ENCODE measurements at places on chromosomes 6 and 20.

DNA sequence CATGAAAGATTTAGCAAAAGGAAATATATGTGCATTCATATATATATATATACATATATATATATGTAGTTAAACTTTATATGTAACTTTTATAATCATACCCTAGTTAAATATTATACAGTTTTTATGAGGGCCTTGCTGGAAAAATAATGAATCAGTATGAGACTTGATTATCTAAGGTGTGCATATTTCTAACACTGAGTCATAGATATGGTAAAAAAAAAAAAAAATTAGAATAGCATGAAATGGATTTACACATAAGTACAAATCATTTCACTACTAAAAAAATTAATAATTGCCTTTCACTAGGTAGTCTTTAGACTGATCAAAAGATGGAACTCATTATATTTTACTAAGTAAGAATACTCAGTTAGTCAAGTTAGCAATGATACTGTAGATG, 51.3 kb upstream of the DST start:
- no peak for DNase-seq

GRCh38 chr6:154370545-154370944, 13.9 kb upstream of the IPCEF1 start:
- peak; percentile 36 for DNase-seq

GRCh38 chr6:2663123-2663522, 87.6 kb downstream of the MYLK4 start:
- DNase-seq: peak; percentile 30

DNA sequence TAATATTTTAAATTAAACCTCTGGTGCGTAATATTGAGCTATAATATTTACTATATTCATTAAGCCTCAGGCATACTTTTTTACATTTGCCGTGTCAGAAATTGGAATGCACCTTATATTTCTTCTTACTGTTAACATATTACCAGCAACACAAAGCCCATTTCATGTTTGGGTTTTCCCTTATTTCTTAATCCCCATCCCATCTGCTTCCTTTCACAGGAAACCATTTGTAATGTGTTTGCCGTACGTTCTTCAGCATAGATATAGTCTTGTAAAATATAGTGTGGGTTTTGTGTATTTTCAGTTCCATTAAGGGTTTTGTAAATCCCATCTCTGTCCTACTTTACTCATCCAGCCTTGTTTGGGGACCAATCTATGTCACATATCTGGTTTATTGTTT, 6.5 kb downstream of the EYS start:
- no peak for DNase-seq

DNA sequence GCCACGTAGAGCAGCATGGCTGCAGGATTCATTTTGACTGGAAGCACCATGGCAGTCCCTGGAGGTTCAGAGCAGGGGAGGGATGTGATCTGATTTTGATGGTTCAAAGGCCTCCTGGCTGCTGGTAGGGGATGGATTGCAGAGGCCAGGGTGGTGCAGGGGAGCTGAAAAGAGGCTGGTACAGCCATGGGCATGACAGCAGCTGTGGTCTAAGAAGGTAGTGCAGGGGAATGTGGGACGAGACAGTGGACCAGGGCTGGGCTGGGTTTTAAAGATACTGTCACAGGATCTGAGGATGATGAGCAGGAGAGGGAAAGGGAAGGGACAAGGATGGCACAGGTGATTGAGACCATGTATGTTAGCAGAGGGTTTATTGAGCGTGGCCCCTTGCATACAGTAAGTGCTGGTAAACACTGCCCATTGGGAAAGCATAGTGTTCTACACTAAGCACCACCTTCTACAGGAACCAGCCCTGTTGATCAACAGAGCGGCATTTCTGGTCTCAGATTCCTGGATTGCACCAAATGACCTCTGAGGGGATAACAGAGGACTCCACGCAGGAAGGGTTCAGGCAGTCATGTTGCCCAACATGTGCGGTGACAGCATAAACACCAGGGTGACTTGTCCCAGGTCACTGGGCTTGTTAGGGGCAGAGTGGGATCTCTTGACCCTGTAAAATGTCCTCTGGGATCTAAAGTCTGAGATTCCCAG, 14.5 kb upstream of the SIRPA start:
- no peak for DNase-seq

- DNase-seq: no peak
Observed at GRCh38 chr6:133773776-133774175, 115.1 kb upstream of the TCF21 start.

GRCh38 chr6:143429970-143430369, 20.5 kb downstream of the ADAT2 start:
- no peak for DNase-seq

DNA sequence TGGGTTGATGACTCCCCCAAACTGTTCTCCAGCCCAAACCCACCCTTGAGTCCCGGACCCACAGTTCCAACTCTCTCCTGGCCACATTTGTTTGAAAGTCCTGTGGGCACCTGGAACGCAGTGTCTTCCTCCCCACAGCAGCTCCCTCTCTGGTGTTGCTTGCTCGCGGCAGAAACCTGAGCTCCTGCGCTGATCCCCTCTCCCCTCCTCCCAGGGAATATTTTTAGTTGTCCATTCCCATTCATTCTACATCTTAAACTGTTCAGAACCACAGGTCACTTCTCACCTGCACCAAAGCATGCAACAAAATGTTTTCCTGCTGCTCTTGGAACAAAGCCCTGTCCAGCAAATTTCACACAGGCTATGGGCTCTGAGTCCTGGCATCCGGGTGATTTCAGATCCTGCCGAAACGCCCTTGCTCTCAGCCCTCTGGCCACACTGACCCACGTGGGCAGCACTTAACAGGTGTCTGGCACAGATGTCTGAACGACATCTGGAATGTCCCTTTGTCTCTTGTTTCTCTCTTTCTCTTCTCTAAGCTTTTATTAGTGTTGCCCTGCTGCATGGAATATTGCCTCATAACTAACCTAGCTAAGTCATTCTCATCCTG, 27.0 kb upstream of the PMEPA1 start:
- no peak for DNase-seq

Measured in activated CD8-positive, alpha-beta T cell treated with anti-CD3 and anti-CD28 coated beads for 36 hours (primary cell).